ENCODE measurements at places on chromosomes 16 and 17.

DNA sequence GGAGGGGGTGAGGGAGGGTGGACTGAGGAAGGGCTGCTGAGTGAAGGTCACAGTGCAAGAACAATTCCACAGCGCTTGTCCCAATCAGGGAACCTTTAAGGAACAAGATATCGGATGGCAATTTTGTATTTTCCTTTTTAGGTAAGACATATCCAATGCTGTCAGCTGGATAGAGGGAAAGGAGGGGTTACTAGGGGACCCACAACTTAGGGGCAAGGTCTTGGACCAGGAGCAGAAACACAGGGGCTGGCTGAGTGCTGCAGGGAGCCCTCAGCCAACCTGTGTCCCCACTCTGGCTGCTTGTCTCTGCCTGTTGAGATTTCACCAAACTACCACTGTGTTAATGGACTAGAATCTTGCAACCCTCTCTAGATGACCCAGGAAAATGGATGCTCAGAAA, 47.6 kb downstream of the AKAP1 start:
- DNase-seq = no peak

DNA sequence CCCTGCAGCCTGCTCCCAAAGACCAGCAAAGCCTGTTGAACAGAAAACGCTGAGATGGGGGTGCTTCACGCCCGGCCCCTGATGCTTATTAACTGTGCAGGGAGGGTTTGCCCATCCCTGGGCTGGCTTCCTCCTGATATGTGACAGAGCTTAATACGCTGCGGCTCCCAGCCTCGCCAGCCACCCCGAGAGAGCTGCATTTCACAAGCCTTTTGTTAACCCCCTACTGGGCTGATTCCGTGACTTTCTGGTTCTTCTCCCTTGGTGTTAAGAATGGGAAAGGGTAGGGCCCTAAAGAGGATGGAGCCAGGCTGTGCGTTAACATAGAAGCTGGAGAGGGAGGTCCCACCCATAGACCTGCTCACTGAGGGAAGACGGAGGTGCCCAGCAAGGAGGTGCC, 211.8 kb downstream of the ENGASE start:
- no peak for DNase-seq

DNA sequence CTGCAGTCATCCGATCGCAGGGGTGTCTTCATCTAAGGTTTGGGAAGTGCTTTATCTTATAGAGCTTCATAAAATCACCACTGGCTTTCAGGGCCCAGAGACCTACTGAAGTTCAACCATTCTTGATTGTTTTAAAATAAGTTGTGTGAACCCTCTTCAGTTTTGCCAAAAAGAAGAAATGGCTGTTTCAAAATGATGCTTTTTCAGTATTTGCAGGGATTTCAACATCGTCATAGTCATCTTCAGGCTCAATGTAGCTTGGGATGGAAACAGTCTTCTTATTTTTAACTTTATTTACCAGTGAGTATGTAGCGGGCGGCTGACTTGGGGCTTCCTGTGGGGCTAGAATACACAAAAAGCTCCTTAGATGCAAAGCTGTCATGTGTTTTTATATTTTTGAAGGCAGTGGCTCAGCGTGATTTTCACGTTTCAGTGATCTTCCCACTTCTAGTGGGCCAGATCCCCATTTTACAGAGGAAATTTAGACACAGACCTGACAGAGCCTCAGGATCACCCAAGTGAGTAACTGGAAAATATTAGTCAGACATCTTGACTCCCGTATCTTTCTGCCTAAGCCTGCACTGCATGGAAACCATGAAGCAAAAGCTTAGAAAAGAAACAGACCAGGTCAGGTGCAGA, 19.1 kb upstream of the ZNF594 start:
- DNase-seq = no peak

DNA sequence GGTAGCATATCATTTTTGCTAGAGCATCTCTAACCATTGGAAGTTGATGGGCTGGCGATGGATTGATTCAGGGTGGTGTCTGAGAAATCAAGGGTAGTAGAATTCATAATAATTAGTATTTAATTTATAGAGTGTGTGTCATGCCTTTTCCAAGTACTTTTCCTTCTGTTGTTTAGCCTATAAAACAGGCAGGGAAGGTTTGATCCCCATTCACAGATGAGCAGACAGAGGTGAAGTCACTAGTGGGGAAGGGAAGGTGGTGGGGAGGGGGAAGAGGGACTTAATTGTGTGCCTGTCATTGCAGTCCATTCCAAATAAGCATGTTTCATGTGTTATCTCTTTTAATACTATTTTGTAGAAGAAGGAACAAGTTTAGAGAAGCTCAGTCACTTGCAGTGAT, 131.3 kb downstream of the MSI2 start:
- no peak for DNase-seq

DNA sequence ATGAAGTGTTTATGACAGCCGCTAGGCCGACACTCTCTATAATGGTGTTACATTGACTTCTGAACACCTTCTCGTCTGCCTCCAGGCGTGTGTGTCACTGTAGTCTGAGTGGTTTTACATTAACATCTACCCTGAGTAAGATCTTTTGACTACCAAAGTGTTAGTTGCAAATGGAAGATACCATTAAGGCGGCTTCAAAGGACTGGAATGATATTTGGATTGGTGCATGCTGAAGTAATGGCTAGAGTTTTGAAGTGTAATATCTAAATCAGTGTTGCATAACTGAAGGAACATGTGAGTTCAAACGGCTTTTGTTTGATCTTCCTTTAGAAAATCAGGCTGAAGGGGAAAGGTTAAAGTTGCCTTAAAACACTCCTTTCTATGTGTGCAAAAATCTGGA, 52.2 kb downstream of the BCAS3 start:
- DNase-seq = no peak

GRCh38 chr17:73697872-73698271, 53.6 kb upstream of the SDK2 start:
- no peak for DNase-seq

DNA sequence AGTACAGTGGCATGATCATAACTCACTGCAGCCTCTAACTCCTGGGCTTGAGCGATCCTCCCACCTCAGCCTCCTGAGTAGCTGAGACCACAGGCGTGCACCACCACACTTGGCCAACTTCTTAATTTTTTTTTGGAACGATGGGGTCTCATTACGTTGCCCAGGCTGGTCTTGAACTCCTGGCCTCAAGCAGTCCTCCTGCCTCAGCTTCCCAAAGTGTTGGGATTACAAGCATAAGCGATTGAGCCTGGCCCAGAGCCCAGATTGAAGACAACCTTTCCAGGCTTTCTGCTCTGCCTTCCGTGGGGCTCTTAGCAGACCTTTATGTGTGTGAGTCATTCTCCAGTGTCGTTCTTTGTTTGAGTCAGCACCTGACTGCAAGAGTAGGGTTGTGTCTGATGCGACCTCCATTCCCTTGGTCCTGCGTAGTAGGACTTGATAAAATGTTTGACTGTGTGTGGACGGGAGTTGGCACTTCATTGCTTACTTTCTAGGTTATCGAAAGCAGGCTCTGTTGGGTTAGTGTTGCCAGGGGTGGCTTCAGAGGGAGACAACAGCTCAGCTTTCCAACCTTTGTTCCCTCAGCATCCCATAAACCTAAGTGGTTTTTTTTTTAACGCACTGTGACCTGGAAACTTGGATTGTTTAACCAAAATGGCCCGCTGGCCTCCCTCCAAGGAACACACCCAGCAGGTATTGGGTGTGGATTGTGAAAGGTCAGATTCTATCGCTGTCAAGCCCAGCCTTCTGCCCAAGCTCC, 26.4 kb downstream of the EEF2K start:
- DNase-seq = no peak

- no peak for DNase-seq
Measured at GRCh38 chr17:68006797-68007196, 10.5 kb upstream of the C17orf58 start.

DNA sequence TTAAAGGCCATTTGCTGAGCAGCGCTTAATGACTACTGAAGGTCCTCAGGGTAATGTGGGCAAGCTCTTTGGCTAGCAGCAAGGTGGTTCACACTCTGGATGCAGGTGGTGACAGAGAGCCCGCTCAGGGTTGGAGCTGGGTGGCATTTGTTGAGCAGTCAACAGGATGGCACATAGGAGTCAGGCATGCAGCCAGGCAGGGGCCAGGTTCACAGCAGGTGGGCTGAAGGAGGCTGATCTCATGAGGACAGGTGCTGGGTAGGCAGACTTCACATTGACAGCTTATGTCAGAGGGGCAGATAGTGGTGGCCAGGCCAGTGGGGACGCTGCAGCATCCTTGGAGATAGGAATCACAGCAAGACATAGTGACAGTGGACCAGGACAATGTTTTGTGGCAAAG, 4.5 kb downstream of the KRTAP3-1 start:
- DNase-seq = no peak

GRCh38 chr17:32287804-32288511, 22.3 kb downstream of the RHBDL3 start:
- DNase-seq = no peak

GRCh38 chr16:70480127-70481105, 26.0 kb downstream of the FCSK start:
- DNase-seq = peak; percentile 15

- DNase-seq = no peak
Measured at GRCh38 chr17:33498069-33498468, 205.0 kb upstream of the ASIC2 start.

- no peak for DNase-seq
Measured at GRCh38 chr17:2893422-2893914, 97.2 kb downstream of the RAP1GAP2 start.

DNA sequence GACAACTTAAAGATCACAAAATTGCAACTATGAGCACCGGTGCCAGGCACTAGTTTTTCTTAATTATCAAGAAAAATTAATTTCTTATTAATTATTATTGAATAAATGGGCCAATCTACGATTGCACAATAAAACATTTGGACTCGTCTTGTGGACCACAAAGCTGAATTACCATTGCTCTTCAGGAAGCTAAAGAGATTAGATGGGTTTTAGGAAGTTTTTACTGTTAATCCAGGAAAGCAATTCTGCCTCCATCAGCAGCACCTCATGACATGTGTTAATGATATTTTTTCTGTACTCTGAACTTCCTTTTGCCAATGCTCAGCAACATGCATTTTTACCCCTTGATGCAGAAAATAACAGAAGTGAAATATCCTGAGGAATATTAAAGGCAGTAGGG, 37.9 kb downstream of the HS3ST3A1 start:
- DNase-seq = no peak

- no peak for DNase-seq
Measured at GRCh38 chr16:81697616-81698309, 81.3 kb upstream of the PLCG2 start.

DNA sequence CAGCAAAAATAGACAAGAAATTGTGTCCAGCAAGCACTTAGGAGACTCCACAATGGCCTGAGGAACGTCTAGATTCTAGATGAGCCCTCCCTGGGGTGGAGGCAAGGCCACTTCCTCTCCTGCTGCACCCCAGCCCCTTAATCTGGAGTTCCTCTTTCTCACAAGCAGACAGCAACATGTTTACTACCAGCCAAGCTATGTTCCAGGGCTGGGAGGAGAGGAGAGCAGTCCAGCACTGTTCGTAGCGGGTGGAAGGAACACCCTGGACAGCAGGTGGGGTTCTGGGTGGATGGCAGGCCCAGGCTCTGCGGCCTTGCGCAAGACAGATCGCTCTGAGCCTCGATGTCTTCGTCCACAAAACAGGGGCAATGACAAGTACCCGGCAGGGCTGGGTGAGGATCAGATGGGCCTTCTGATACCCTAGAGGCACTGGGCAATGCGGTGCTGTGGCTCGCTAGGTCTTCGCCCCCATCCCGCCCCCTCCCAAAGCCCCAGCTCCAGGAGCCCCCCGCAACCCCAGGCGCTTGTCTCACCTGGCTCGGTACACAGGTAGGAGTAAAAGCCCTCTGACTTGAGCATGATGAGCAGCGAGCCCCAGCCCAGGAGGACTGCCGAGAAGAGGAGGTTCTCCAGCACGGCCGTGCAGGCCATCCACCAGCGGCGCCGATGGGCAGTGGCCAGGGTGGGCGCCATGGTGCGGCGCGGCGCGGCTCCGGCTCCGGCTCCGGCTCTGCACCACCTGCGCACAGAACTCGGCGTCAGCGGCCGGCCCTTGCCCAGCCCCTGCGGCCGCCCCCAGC, 1.3 kb downstream of the SLC43A2 start:
- peak; percentile 92 for DNase-seq

- peak; percentile 50 for DNase-seq
Measured at GRCh38 chr17:33647956-33648355, 354.9 kb upstream of the ASIC2 start.

- no peak for DNase-seq
Measured at GRCh38 chr17:48426019-48426665, 3.9 kb downstream of the SKAP1 start.

- DNase-seq = no peak
Measured at GRCh38 chr17:9821921-9822320, at the start of gene GSG1L2. GSG1L2 (minus strand) TSS chr17:9822079; CDS start chr17:9822071, 8 bp downstream.

- DNase-seq = no peak
Measured at GRCh38 chr17:5841862-5842261, 228.3 kb upstream of the WSCD1 start.

GRCh38 chr17:74671031-74671771, 41.5 kb downstream of the CD300LF start:
- peak; percentile 91 for DNase-seq

- no peak for DNase-seq
Measured at GRCh38 chr16:7548796-7549318, 216.2 kb downstream of the RBFOX1 start.

GRCh38 chr16:89410794-89411309, 79.5 kb downstream of the ANKRD11 start:
- peak; percentile 58 for DNase-seq

- DNase-seq = peak; percentile 43
Measured at GRCh38 chr17:1644493-1645206, 882 bp downstream of the SCARF1 start.

GRCh38 chr17:81148986-81149533, 16.2 kb upstream of the PVALEF start:
- peak; percentile 35 for DNase-seq

GRCh38 chr17:44792276-44792675, 33.5 kb downstream of the ADAM11 start:
- no peak for DNase-seq

- DNase-seq = no peak
Measured at GRCh38 chr16:534856-535445, 7.4 kb downstream of the CAPN15 start.

- DNase-seq = no peak
Measured at GRCh38 chr16:67383284-67383683, 10.0 kb downstream of the TPPP3 start.

DNA sequence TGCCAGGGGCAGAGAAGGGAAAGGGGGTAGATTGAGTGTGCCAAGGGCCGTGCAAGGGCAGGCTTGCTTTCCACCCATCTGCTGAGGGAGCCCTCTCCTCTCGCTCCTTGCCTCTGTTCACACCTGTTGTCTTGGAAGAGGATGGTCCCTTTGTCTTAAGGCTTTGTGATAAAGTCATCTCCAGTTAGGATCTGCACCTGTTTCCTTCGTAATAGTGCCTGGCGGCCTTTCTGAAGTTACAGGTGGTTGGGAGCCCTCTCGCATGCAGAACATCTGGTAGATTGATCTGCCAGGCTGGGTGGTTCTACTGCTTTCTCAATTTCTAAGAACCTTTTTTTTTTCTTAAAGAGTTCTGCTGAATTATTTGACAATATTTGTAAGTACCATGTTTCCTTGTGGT, 16.3 kb downstream of the UBFD1 start:
- DNase-seq = no peak

DNA sequence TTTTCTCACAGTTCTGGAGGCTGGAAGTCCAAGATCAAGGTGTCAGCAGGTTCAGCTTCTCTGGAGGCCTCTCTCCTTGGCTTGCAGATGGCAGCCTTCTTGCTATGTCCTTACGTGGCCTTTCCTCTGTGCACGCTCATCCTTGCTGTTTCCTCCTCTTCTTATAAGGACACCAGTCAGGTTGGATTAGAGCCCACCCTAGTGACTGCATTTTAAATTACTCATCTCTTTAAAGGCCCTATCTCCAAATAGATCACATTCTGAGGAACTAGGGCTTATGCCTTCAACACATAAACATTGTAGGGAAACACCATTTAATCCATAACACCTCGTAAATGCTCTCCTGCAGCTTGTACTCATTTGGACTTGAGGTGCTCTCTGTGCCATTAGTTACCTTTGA, 36.3 kb downstream of the DHRS7C start:
- DNase-seq = peak; percentile 11

All from hematopoietic multipotent progenitor cell treated with erythropoietin and hydrocortisone succinate and interleukin-3 and kit ligand, for 4 days (in vitro differentiated cells).